ENCODE measurements at places on chromosomes 3 and 15.

- DNase-seq = no peak
Measured at GRCh38 chr15:72847033-72847432, 63.5 kb upstream of the ADPGK start.

DNA sequence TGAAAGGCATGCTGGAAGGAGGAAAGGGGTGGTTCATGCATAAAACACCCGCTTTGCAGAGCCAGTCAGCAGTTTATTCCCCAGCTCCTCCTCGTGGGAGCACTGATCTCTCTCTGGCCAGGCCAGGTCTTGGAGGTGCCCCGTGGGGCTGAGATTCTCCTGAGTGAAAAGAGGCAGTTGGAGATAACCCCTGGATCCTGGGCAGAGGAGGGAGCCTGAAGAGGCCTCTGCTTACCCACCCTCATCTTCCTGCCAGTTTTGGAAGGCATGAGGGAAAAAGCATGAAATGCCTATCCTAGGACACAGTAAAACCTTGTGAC is 108.3 kb downstream of the SEMA5B start:
- no peak for DNase-seq

GRCh38 chr3:64410226-64410625 is 185.0 kb upstream of the PRICKLE2 start:
- no peak for DNase-seq

DNA sequence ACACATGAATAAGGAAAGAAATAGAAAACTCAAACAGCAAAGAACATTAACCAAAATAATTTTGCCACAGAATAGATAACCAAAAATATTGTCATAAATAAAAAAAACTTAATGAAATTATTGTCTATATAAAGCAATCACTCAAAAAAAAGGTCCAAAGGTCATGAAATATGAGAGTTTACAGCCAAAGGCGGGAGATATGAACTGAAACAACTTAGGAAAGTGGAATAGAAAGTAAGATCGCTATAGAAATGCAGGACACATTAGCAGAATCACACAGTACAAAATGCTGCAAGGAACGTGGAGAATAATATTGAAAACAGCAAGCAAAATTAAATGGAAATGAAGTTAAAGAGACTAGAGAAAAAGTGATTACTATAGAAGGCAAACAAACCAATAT is 375.0 kb upstream of the ARHGEF26 start:
- DNase-seq = no peak

DNA sequence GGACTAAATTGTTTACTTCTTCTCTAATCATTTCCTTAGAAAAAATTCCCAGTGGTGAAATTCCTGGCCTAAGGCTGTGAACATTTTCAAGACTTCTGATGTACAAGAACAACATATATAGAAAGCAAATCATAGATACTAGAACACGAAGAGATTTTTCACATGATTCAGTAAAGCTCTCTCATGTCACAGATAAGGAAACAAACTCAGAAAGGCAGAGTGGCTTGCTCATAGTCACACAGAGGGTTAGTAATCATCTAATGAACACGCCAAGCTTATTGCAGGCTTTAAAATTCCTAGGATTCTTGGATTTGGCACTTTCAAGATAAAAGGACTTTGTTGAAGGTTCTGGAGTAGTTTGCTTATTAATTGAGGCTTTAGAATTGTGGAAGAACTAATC is 26.2 kb downstream of the CRTAP start:
- no peak for DNase-seq

GRCh38 chr3:29789686-29790085 is 508.8 kb downstream of the RBMS3 start:
- no peak for DNase-seq

DNA sequence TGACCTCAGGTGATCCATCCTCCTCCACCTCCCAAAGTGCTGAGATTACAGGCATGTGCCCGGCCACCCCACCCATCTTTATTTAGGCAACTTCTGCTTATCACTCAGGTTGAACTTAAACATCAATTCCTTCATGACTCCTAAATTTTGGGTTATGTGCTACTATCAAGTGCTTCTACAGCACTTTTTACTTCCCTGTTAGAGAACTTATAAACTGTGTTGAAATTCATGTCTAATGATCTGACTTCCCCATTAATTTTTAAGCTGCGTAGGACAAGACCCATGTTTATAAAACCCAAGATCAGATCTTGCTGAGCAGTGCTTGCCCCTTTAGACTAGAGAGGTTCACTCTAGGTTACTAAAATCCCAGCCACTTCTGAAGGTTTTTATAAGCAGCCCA is 266.2 kb upstream of the TPRG1 start:
- peak; percentile 86 for DNase-seq

GRCh38 chr15:61327019-61327631 is 98.0 kb upstream of the RORA start:
- no peak for DNase-seq

- no peak for DNase-seq
Measured at GRCh38 chr15:45641999-45642932, 7.4 kb downstream of the SQOR start.

DNA sequence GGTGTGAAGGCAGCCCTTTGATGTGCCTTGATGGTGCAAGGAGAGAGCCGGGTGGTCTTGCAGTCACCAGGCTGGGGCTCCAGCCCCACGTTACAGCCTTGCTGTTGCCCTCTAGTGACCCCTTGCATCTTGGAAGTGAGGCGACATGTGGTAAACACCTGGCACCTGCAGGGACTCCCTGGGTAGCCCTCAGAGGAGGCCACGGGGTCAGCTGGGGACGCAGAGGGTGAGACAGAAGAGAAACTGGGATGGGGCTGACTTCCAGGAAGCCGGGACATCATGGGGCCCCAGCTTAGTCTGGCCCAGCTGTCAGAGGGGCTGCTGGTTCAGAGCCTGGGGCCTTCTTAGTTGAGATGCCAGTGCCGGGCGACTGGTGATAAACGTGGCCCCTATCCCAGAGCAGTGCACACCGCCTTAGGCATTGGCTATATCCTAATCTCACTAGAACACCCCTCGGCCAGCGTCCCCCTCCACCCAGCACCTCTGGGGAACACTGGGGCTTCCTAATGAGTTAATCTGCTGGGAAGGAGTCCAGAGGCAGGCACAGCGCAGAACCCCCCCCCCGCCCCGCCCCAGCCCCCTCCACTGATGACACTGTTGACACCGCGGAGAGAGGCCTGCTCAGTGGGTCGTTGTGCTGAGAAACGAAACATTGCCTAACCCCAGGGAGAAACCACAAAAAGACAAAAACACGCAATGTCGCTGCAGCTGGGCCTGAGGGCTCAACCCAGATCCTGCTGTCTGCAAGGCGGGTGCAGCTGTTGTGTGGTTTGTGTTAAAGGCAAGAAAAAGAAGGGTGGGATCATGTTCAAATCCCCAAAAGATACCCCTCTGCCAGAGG is 60.5 kb upstream of the KLF13 start:
- peak; percentile 88 for DNase-seq

GRCh38 chr15:88470625-88471372 is 3.3 kb downstream of the MRPS11 start:
- DNase-seq = no peak

DNA sequence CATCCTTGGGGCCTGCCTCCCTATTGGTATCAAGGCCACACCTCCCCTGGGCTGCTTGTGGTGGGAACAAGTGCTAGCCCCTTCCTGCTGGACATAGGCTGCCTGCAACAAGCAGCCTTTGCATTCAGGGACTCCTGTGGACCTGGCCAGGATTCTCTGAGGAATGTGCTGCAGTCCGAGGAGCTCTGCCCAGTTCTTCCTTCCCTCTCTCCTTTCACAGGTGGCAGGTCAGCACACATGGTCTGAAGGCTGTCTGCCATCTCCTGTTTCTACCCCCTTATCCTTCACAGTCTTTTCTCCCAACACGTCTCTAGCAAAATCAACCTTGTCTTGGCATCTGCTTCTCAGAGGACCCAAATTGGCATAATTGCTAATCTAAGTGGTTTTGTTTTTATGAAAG is 97.0 kb upstream of the LIPC start:
- no peak for DNase-seq

GRCh38 chr3:191151653-191152052 is 47.4 kb upstream of the OSTN start:
- DNase-seq = no peak

DNA sequence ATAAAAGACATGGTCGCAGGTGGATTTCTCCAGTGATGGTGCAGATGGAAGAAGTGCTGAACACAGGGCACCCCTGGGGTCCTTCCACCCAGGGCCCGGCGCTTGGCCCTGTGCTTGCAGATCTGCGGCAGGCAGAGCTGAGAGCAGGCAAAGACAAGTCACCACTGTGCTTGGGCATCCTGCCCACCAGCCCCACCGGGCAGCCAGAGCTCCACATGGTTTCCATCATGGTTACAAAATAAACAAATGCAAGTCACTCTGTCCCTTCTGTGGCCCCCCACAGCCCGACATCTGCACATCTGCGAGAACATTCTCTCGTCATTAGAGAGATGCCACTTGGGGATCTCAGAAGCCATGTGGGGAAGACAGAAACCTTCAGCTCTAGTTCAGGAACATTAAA is 37.6 kb upstream of the SFMBT1 start:
- DNase-seq = no peak

- DNase-seq = no peak
Measured at GRCh38 chr3:169744366-169745054, 20.4 kb downstream of the TERC start.

- DNase-seq = no peak
Measured at GRCh38 chr3:124213641-124214040, 221.7 kb upstream of the ROPN1 start.

DNA sequence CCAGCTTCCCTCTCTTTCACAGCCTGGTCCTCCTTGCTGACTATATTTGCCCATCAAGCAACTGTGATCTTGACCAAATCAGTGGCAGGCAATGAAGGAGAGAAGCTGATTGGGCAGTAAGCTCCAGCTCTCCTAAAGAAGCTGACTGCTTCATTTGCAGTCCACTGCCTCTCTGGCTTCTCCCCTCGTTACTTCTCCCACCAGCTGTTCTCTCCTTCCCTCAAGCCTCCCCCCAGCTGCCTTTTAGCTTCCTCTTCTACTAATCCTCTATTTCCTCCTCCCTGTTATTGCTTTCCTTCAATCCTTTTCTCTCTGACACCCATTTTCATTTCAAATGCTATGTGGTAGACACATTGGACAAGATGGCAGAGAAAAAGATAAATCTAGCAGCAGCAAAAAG is 474.7 kb upstream of the UBE2E2 start:
- no peak for DNase-seq

DNA sequence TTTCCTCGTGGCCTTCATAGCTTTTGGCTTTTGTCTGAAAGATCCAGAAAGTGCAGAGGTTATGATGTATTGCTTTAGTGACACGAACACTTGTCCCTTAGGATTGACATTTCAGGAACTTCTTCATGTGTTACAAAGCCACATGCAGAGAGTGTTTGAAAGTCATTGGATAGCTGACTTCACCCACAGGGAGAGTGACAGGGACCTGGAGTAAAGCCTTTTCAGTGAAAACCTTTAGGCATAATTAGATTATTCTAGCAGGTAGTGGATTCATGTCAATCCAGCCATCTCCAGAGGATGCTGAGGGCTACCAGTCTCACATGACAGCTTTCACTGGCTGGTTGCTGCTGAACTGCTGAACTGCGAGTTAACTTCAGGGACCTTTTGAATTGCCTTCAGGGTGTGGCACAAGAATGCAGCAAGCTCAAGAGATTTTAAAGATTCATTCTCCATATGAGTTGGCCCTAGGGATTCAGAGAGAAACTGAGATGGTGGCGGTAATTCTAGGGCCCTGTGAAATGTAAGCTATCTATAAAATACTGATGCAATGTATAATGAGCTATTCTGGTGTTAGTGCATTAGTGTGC is 267.0 kb upstream of the GOLIM4 start:
- no peak for DNase-seq

GRCh38 chr3:110667216-110667615 is 404.4 kb upstream of the NECTIN3 start:
- no peak for DNase-seq

DNA sequence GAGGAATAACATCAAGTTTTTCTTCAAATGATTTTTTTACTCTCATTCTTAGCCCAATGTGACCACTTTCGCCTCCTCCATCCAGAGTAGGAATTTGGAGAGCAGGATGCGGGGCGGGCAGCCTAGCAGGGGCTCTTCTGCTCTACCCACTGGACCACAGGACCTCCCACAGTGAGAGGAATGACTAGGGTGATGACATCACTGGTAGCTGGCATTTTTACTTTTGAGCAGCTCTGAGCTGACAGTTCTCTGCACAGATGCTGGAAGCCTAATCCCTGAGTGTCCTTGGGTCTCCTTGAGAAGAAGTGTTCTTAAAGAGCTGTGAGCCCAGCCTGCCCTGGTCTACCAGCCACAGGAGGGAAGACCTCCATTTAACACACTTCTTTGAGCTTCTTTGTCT is 1.4 kb upstream of the HCN4 start:
- DNase-seq = no peak

- no peak for DNase-seq
Measured at GRCh38 chr3:28978092-28978491, 302.8 kb upstream of the RBMS3 start.

DNA sequence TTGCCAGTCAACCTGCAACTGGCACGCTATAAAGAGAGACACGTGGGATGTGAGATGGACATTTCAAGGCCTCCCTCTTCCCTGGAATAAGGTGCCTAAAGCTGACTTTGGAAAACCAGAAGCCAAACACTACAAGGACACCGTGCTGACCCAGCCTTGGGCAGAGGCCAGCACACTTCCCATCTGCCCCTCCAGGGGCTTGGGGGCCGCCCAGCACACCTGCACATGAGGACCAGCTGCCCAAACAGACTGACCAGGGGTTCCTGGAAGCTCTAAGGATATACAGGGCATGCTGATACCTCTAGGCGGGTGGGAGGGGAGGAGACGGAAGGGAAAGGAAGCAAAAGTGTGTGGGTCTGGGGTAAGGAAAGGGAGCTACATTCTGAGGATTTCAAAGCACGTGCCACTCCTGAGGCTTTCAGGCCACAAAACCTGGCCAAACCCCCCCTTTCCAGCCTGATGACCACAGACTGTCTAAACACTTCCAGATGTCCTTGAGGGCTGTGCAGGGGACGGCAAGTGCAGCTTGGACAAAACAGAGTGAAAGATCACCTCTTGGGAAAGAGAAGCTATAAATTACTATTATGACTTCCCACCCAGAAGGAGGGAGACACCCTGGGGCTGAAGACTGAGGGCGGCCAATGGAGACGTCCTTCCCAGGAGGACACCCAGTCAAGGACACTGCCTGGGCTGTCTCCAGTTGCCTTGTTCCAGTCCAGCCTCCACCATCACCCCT is 57.9 kb downstream of the ADCY5 start:
- no peak for DNase-seq

DNA sequence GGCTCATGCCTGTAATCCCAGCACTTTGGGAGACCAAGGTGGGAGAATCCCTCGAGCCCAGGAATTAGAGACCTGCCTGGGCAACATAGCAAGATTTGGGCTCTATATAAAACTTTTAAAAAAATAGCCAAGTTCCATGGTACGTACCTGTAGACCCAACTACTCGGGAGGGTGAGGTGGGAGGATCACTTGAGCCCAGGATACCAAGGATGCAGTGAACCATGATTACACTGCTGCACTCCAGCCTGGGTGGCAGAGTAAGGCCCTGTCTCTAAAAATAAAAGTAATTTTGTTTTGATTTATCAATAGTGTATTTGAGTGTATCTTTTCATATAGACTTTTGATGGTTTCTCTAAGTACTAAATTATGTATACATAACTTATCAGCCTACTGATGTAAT is 63.1 kb downstream of the LSM3 start:
- DNase-seq = no peak

- DNase-seq = no peak
Measured at GRCh38 chr3:158958873-158959272, 157.0 kb downstream of the MFSD1 start.

- no peak for DNase-seq
Measured at GRCh38 chr15:27592036-27592760, 506.9 kb downstream of the OCA2 start.

- DNase-seq = no peak
Measured at GRCh38 chr15:65212097-65212496, 824 bp upstream of the CILP start.

Data from inflammatory macrophage treated with lipopolysaccharide for 4 hours (primary cell).